ENCODE measurements at places on chromosomes 4 and X.

DNA sequence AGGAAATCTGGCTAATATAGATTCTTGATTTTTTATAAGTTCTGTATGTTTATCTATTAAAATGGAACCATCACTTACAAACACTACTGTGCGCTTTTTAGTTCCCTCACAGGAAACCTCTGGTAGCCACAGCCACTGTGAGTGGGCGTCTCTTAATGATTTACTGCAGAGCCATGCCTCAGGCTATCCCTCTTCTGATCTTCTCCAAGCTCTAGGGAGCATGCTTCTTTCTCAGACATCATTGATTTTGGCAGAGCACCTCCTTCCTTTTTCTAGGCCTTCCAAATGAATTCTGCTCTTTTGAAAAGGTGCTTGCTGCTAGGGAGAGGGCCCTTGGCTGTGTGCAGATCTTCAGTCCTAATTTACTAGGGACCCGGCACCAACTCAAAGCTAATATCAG lies 61.1 kb upstream of the STS start:
- DNase-seq = no peak

- DNase-seq = no peak
Observed at GRCh38 chrX:38318196-38318595, 9.1 kb downstream of the RPGR start.

DNA sequence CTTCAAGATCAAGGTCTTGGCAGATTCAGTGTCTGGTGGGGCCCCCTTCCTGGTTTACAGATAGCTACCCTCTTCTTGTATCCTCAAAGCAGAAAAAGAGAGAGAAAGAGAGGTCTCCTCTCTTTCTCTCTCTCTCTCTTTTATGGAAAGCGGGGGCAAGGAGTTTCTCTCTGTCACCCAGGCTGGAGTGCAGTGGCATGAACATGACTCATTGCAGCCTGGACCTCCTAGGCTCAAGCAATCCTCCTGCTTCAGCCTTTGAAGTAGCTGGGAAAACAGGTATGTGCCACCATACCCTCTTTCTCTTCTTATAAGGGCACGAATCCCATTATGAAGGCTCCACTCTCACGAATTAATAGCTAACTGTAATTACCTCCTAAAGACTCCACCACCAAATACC lies 20.2 kb downstream of the RAB9B start:
- DNase-seq = no peak

DNA sequence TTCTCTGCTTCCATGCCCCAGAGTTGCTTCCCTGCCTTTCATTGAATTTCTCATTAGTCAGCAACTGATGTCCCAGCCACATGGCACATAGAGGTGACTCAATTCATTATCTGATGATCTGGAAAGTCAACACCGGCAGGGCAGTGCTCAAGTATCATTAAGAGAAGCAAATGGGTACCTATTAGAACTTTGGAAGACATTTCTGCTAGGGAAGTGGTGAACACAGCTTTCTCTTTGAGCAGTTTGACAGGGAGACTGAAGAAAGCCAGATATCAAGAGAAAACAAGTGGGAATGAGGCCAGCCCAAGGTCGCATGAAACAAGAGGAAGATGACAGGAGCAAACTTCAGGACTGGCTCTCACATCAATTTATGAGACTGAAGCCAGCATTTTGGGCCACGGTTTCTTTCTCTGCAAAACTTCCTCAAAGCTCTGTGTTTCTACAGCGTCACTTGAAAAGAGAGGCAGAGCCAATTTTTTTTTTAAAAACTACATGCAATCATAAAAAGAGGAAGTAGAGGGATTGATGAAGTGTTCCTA lies 108.3 kb upstream of the RPS6KA3 start:
- DNase-seq = peak; percentile 10
